ENCODE measurements at places on chromosomes 6 and 20.

DNA sequence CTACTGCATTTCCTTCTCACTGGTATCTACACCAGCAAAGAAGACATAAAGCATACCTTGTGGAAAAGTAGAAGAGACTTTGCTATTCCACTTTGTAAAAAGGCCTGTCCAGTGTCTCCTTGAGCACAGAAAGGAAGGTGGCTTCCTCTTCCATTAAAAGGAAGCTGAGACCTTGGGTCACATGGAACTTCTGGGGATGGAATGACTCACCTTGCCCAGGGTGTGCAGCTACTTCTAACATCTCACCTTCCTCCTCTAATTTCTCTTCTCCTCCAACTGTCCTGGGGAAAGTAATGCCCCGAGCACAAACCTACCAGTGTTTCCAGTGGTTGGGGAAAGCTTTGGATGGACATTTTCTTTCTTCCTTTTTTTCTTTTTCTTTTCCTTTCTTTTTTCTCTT is 848.8 kb upstream of the MAP3K7 start:
- no peak for DNase-seq

- DNase-seq, result no peak
Measured at GRCh38 chr6:30743099-30744053, 889 bp upstream of the FLOT1 start.

GRCh38 chr6:90350689-90351554 is 54.3 kb upstream of the BACH2 start:
- no peak for DNase-seq

GRCh38 chr6:150491811-150492172 is 107.9 kb upstream of the PLEKHG1 start:
- DNase-seq, result no peak

DNA sequence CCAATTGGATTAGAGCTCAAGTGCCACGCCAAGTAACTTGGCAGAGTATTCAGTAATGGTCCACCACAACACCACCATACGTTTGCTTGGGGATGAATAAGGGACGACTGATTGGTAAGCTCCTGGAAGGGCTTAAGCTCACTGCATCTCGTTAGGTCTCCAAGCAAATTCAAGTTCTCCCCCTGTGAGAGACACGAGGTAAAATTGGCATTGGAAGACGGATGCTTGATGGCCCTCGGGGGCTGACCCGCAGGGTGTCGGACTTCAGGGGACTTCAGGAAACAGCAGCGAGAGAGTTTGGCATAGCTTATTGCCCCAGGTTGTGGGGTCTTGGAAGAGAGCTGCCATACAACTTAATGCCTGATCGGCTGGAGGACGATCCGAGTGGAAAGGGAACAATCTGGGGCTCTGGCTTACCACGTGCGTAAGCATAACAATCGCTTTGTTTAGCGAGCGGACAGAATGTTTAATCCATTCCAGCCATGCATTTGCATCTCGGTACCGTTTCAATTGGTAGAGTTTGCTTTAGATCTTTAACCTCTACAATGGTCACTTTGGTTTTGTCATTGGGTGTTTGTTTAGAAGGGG is 4.8 kb upstream of the ZNFX1 start:
- DNase-seq, result no peak

DNA sequence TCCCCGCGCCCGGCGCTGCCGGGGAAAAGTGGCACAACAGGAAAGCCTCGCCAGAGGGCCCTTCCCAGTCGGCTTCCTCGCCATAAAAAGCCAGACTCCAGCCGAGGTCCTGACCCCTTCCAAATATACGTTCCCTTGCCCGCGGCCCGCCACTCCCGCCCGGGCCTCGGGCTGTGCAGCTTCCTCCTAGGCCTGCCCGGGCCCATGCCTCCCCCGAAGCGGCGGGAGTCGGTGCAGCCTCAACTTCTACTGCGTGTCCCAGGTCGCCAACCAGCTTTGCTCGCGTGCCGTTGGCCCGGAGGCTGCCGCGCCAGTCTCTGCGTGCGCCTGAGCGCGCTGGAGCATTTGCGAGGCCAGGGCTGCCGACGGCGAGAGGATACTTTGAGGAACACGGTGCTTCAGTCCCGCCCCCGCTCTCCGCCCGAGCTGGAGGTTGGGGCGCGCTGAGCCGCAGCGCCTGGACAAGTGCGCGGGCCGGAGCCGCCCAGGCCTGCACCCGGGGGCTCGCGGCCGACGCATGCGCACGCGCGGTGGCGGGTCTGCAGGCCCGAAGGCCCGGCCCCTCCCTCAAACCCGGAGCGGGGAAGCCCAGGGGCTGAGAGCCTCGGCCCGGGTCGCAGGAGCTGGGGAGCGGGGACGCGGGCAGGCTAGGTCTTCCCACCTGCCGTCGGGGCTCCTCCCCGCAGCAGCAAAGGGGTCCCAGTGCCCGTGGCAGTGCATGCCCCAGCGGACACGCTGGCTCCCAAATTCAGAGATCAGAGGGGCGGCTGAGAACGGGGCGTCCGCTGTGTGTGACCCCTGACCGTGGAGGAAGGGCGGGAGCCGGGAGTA is 10.2 kb downstream of the FOXC1 start:
- DNase-seq, result no peak

GRCh38 chr6:90038961-90039653 is 144.8 kb downstream of the GJA10 start:
- DNase-seq, result no peak

DNA sequence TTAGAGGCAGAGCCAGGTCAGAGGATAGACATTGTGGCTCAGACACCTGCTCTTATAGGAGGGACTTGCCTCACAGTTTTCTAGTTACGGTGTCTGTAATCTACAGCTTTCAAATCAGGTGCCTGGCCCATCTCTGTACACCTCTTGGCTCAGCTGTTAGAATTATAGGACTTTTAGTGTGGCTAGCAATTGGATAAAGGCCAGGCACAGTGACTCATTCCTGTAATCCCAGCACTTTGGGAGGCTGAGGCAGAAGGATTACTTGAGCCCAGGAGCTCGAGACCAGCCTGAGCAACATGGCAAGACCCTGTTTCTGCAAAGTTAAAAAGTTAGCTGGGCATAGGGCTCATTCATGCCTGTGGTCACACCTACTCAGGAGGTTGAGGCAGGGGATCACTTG is 20.0 kb downstream of the BRPF3 start:
- peak; percentile 26 for DNase-seq

- no peak for DNase-seq
Measured at GRCh38 chr6:121578216-121578615, 142.8 kb downstream of the GJA1 start.

- DNase-seq, result peak; percentile 70
Measured at GRCh38 chr20:20492521-20493332, 124.8 kb downstream of the INSM1 start.

DNA sequence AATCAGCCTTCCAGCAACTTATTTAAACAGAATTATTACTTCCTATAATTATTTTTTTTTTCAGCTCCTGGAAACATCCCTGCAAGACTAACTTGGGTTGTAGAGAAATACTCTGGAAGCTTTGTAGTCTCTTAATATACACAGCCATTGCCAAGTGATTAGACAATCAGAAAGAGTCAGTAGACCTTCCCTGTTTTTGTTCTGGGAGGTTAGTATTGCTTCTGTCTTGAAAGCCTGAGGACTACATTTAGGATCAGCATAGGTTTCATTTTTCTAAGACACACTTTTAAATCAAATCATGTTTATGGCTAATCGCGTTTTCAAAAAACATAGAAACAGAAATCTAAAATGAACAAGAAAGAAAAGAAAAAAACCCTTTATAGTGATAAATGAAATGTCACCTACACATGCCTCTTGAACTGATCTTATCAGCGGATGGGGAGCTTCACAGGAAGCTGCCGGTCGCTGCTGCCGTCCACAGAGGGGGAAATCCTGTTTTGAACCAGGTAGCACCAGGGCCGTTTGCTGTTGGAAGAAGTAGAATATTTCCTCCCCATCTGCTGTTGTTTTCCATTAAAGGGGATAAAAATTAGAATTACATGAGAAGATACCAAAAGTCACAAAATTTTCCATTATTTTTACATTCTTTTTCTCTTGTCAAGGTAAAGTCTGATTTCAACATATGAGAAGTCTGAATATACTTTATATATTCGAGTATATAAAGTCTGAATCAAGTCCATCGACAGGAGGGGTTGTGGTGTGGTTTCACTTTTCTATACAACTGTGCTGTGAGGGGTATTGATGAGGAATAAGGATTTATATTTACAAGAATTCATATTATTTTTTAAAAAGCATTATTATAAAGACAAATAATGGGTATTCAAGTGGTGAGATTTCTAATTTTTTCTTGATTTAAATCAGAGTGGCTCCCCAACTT is 94.6 kb downstream of the ARMC2 start:
- no peak for DNase-seq

GRCh38 chr6:89859744-89860143 is 30.1 kb downstream of the CASP8AP2 start:
- no peak for DNase-seq

DNA sequence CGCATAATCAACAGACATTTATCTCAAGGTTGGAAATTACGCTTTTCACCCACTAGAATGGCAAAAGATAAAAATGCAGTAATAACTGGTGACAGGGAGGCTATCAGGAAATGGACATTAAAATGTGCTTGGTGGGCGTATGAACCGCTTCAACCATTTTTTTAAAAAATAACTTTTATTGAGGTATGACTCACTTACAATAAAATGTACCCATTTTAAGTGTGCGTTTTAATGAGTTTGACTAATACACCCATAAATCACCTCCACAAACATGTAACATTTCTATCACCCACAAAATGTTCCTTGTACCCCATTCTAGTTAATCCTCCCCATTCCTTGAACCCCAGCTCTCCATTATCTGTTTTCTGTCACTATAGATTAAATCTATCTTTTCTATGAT is 96.8 kb downstream of the IYD start:
- no peak for DNase-seq

DNA sequence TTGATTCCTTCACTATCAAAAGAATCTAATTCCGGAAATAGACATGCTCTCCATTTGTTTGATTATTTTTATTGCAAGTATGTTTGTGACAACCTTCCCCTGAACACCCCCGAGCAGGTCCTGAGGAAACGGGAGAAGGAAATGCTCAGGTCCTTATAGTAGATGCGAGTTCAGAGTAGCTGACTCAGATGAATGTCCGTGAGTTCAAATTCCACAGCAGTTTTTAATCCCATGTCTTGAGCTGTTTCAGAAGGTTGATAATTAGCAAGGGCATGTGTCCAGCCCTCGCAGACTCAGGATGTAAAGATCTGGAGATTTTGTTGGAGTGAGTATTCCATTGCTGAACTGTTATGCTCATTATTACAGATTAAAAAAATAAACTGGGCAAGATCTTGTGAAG is 169.3 kb downstream of the BCAS1 start:
- peak; percentile 89 for DNase-seq

DNA sequence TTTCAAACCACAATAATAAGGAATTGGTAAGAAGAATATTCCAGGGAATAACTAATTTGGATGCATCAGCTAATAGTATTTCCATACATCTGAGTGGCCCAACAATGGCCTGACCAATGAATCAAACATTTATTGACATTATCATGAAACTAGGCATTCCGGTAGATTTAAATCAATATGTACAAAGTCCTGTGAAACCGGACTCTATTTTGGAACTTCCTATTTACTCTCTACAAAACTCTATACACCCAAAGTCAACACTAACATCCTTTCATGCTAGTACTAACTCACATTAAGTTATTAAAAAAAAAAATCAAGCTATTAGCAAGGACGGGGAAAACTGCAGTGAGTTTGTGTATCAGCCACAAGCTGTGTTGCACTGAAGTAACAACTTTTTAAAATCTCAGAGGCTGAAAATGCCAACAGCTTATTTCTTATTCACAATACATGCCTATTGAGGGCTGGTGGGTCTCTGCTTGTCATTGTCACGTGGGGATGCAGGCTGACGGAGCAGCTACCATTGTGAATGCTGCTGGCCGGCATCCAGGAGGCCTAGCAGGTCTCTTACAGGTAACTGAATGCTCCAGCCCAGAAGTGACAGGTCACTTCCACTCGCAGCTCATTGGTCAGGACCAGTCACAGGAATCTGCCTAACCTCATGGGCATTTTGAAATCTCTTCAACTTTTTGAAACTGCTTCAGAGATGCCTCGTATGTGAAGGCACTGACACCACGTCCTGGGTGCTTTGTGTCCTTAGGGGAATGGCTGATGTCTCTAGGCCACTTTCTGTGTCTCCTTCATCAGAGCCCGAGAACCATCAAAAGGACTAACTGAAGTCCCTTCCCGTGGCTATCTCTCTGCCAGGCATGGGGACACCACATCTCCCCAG is 76.3 kb downstream of the SLC22A23 start:
- DNase-seq, result no peak

DNA sequence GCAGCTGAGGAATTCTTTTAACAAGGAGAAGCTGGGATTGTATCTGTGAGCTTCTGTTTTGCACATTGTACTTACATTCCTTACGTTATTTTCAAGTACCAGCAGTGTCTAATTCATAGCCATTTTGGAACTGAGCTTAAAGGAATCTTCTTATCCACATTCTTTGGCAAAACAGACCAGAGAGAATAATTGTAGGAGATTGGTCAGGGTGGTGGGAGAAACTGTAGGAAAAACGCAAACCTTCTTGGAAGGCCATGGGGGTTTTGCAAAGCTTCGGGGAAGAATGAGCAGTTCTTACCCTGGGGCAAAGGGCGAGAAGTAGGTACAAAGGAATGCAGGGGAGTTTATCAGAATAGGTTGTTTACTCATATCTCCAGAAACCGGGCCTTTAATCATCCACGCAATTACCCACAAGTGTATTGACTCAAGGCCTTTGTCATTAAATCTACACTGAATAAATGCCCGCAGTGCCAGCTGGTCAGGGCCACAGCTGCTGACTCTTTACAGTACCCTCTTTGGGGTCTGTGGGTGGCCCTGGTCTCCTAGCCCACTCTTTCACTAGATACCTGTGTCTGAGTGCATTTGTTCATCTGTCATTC is 39.6 kb upstream of the SPTLC3 start:
- no peak for DNase-seq

DNA sequence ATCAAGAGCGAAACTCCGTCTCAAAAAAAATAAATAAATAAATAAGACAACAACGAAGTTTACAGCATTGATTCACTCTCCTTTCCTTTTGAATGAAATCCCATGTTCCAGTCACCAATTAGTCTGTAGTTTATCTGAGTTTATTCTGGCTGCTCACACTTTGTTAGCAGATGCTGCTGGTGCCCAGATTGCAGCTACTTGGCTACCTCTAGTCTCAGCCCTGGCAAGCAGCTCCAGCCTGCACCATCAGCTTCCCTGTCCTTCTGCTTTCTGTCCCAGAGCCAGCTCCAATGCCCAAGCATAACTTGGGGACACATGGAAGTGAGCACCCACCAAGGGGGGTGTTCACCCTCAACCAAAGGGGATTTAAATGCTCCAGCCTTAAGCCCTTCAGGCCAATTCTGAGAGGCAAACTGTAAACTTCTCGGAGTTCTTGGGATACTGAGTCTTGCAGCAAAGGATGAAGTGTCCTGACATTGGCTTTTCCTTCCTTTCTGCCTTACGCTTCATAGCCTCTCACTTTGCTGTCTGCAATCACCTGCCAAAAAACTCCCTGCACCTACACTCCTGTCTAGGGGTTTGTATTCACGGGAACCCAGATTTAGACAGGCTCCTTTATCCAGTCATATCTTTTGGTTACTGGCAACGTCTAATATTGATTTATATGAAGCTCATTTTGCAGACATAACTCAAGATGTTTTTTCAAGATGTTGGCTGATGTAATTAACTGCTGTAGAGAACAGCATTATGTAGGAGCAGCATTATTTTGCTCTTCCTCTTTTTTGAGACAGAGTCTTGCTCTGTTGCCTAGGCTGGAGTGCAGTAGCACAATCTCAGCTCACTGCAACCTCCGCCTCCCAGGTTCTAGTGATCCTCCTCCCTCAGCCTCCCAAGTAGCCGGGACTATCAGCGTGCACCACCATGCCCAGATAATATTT is 9.8 kb upstream of the TASP1 start:
- peak; percentile 21 for DNase-seq
